ENCODE measurements at places on chromosomes 2 and 18.

- DNase-seq = no peak
Observed at GRCh38 chr18:8870528-8870927, 165.2 kb downstream of the MTCL1 start.

DNA sequence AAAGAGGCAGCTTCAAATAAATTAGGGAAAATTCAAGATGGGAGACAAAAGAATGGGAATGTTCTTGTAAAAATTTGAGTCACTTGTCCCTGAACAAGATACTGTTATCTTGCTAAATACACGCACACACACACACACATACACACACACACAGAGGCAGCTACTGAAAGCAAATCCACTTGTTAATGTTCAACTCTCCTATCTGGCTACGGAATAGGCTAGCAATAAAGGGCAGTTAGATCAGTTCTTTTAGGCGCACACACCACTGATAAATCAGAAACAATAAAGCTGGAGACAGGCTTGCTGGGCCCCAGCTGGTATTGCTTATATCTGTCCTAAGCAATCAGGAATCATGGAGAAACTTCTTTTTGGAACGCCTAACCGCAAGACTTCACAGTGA lies 461.6 kb downstream of the BCL11A start:
- no peak for DNase-seq

- DNase-seq = no peak
Observed at GRCh38 chr2:29983308-29983707, 61.9 kb upstream of the ALK start.

GRCh38 chr18:62795813-62796212 lies 80.5 kb downstream of the PHLPP1 start:
- DNase-seq = no peak

GRCh38 chr18:66495844-66496243 lies 108.0 kb downstream of the CDH19 start:
- DNase-seq = peak; percentile 51

DNA sequence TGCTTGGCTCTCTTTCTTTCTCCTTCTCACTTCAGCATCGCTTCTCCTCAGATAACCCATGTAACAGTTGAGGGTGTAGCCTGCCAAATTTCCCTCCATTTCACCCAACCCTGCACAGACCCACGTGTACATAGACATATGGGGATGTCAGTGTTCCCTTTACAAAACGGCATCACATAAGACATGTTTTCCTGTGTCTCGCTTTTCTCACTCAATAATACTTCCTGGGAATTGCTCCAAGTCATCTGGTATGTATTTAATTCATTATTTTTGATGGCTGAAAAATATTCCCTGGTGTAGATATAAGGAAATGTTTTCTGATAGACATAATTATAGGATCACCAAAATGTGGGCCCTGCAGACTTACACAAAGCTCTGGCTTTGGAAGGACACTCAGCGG lies 176.8 kb downstream of the LOXHD1 start:
- DNase-seq = no peak

DNA sequence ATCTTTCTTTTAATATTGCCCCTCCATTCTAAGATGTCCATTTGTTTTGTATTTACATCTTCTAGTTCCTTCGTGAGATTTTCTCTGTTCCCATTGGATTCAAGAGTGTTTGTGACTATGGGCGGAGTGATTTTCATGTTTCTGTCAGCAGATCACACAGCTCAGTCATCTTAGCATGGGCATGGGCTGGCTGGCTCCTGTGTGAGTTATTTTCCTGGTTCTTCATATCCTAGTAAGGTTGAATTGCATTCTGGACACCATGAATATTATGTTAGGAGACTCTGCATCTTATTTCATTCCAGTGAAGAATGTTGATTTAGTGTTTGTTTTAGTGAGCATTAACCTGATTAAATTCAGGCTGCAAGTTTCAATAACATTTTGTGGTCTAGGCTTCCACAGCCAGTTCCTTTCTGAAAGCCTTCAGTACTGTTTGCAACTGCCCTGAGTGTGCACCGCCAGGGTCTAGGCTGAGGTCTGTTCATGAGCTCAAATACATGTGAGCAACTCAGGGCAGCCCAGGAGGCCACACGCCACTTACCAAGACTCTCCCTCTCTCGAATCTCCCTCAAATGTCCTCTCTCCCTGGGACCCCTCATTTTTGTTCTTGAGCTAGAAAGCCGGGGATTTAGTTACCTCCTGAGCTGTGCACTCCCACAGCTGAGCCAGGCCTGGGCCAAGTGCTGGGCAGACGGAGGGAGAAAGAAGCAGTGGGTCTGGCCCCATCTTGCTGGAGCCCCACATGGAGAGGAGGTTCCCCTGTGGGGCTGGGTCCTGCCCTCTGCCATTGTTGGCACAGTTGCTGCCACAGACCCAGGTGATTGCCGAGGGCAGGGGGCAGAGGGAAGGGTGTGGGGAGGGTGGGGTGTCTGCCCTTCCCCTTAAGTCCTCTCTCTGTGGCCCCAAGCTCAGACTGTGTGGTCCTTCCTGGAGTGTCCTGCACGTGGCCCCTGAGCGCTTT lies 145.9 kb downstream of the RTP5 start:
- DNase-seq = no peak

DNA sequence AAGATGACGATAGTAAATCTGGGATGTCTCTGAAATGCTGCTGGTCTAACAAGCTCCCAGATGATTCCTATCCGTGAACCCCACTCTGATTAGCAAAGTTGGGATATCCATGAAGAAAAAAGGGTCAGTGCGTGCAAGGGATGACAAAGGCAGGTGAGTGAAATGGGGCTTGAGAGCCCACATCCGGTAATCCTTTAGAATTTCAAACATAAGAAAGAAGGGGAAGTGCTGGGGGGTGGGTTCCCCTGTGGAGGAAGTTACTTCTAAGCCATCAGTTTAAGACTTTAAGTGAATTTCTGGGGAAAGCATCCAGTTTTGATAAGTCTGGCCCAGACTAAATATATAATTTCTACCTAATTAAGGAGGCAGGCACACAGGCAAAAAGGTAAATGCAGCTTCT lies 209.5 kb downstream of the DPP10 start:
- DNase-seq = no peak

- no peak for DNase-seq
Observed at GRCh38 chr2:85447222-85447585, 28.7 kb downstream of the SH2D6 start.

DNA sequence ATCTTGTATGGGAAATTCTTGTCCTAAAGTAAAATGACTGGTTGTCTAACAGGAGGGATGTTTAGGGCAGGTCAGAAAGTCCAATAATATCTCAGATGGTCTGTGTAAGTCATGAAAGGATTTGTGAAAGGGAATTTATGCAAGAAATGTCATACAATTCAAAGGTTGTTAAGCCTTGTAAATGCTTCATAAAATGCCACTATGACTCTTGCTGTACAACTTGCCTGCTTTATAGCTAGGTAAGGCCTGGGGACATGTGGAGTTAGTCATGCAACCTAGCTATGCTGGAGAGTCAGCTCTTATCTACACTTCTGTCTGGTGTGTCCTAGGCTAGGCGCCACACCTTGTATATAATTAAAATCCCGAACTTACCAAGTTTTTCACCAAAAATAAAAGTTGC lies 36.9 kb upstream of the VWA3B start:
- no peak for DNase-seq

DNA sequence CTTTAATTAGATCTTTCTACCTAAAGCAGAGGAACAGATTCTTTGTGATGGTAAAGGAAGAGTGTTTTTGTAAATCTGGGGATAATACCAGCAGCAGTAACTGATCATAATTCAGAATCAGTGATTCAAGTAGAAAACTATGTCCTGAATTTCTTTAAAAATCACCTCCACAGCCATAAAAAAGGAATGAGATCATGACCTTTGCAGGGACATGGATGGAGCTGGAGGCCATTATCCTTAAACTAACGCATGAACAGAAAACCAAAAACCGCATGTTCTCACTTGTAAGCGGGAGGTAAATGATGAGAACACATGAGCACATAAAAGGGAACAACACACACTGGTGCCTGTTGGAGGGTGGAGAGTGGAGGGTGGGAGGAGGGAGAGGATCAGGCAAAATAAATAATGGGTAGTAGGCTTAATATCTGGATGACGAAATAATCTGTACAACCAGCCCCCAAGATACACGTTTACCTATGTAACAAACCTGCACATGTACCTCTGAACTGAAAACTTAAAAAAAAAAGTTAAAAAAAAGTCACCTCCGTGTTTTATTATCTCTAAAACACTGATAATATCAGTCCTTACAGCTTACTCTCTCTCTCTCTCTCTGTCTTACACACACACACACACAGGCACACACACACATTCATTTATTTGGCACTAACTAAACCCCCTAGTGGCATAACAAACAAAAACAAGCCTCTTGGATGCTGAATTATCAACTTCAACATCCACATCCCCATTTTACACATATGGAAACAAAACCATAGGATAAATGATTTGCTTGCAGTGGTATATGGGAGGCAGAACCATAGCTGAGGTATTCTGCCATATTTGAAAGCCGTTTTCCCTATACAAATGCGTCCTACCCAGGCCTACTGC lies 1.4 kb downstream of the TM4SF20 start:
- no peak for DNase-seq

DNA sequence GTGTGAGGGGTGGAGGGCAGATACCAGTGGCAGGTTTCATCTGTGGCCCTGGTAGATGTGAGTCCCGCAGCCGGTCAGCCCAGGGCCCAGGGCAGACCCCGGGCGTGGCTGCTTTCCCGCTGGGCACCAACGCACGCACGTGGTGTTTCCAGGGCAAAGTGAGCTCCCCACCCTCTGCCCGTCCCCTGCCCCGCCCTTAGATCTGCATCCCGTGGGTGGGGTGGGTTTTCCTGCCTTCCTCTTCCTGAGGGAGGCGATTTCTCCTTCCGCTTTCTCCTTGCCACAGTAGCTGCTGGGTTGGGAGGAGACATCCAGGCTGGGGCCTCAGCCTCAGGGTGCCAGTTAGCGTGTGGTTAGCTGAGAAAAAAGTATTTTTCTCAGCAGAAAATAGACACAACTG lies 49.6 kb downstream of the ODC1 start:
- peak; percentile 59 for DNase-seq

DNA sequence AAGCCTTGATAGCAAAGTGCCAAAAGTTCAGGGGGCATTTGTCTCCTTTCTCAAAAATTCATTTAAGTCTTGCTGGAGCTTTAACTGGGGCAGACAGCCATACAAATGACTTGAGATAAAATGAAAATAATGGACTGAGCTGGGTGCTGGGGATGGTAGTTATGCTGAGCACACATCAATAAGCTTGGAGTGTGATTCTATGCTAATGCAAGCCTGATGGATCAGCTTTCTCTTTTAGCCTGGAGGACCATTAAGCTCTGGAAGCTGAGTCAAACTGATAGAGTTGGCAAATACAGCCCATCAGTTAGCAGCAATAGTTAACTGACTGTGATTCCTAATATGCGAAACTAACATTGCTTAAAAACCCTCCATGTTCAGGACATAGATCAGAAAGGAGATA lies 98.0 kb downstream of the CAMKMT start:
- DNase-seq = no peak

- peak; percentile 61 for DNase-seq
Observed at GRCh38 chr2:197198890-197199289, 111.7 kb downstream of the ANKRD44 start.

- DNase-seq = no peak
Observed at GRCh38 chr2:58035352-58035751, 11.3 kb upstream of the VRK2 start.

DNA sequence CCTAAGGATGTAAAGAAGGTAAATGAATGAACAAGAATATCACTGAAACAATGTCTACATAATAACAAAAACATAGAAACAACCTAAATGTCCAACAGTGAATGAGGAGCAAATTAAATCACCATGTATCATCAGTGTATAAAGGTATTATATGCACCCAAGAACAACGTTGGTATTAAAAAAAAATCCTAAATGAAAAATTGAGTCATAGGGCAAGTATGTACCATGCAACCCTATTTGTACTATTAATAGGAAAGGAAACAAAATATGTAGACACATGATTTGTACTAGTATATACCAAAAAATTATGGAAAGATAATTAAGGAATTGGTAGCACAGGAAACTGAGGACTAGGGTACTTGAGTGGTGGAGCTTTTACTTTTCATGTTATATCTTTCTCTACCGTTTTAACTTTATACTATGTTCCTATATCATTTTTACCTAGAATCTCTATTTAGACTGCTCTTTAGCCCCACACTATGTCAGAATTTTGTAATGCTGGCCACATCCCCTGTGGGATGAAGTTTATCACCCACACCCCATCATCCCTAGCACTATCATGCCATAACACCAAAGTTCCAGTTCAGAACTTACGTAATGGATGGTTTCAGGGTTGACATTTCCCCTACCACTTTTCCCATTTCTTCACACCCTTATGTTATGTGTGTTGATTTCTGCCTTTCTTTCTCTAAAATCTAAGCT lies 25.6 kb downstream of the IKZF2 start:
- DNase-seq = no peak

DNA sequence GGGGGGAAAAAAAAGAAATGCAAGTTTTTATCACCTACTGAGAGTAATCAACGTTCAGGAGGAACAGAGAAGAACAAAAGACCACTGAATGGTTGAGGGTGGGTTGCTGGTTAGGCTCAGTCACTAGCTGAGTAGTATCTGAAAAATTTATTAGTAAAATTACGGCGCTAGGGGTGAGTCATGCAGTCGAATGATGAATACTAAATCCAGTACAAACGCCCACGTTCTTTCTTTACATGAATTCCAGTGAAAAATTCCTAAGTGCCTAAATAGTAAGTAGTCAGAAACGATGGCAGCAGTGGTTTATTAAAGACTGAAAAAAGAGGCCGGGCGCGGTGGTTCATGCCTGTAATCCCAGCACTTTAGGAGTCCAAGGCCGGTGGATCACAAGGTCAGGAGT lies 52.0 kb downstream of the TEKT4 start:
- no peak for DNase-seq

- no peak for DNase-seq
Observed at GRCh38 chr2:46534589-46534988, 55.2 kb downstream of the TMEM247 start.

DNA sequence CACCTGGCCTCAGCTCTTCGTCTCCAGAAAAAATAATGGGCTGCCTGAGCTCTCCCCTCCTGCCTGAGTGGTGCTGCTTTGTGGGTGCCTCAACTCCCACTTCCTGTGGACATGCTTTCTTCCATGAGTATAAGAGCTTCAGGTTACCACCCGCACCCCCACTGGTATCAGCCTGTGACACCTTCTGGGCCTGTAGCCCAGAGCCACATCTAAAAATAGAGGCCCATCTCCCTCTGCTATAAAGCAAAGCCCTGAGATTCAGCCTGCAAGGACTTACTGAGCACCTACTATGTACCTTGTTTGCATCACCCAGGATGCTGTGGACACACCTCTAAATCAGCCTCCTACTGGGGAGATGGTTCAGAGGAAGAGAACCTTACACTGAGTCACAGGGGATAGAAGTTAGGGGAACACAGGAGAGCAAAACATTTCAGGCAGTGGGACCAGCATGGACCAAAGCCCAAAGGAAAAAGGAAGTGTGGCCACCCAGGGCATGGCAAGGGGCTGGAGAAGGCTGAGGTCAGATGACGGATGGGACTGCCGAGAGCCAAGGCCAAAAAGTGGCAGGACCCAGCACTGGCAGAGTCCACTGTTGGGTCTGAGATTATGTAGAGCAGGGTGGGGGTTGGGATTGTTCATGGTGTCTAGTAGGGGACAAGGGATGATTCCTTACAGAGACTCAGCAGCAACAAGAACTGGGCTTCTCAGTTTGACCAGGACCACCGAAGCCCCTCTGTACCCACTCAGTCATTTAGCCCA lies 123.7 kb upstream of the PPP1CB start:
- no peak for DNase-seq

GRCh38 chr18:11383381-11383780 lies 226.0 kb upstream of the SLC35G4 start:
- DNase-seq = no peak

- no peak for DNase-seq
Observed at GRCh38 chr2:196333397-196333796, 162.0 kb upstream of the STK17B start.

GRCh38 chr2:230441227-230441897 lies 25.4 kb downstream of the SP100 start:
- DNase-seq = no peak

Measured in ureter (tissue), 1 donor.